ENCODE measurements at places on chromosomes 16 and 17.

GRCh38 chr16:76976756-76977155 lies 214.2 kb upstream of the MON1B start:
- no peak for DNase-seq

- peak; percentile 44 for DNase-seq
Measured at GRCh38 chr17:38870259-38871165, 654 bp downstream of the LASP1 start.

- DNase-seq = no peak
Measured at GRCh38 chr17:62625870-62626200, 1.6 kb upstream of the MRC2 start.

- DNase-seq = no peak
Measured at GRCh38 chr16:22191532-22192260, 14.4 kb upstream of the EEF2K start.

- no peak for DNase-seq
Measured at GRCh38 chr17:49745175-49746139, 18.5 kb downstream of the FAM117A start.

DNA sequence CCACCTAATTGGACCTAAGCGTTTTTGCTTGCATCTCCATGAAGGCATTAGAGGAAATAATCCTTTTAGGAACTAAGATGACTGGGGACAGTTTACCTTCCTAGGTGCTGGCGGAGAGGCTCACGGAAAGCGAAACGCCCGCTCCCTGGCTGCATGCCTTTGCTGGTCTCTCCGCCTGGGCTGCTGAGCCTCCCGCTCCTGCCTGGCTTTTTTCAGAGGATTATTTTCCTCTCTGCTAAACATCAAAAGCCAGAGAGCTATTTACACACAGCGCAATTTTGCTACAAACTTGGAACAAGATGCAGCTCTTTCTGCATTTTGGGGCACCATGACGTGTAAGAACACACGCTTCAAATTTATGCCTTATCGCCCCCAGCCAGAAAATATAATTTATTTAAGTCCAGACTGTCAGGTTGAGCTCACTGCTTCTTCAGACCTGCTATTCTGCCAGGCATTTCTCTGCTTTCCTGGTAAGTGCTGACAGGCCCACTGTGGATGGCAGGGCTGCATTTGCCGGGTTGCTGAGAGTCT lies 124.4 kb downstream of the SPACA3 start:
- no peak for DNase-seq

DNA sequence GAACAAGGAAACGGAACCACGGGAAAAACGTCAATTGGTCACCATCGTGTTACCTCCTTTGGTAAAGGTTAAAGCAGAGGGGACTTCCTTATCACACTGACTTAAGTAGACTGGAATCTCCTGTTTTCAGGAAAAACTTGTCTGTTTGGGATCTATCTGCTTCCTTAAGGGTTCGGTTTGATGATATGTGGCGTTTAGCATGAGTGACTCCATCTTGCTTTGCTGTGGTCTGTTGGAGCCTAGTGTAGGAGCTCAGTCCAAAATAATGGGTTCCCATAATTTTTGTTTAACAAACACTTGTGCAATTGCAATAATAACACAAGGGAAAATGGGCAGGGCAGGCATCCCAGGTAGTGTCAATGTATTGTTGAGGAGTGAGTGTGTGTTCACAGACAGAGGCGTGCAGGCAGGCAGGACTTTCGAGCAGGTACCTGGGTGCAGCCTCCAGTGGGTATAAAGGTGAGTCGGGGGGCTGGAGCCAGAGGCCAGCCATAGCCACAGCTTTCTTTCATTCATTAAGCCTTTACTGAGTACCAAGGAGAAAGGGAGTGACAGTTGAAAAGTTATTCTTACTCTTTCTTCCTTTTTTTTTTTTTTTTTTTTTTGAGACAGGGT lies 4.3 kb upstream of the ENGASE start:
- no peak for DNase-seq

DNA sequence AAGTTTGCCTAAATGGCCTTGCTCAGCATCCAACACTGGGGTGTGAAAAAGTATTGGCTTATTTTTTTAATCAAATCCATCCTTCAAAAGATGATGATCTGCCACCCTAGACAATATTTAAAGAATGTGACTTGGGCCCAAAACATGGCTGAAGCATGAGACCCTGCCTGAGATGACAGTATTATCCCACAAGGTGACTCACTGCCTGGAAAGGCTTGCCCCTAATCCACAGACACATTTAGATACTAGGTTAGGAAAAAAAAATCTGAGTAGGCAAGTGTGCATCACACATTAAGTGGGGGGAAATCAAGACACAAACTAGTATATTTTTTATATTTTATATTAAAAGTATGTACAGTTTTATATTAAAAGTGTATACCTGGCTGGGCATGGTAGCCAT lies 38.4 kb downstream of the TOM1L2 start:
- no peak for DNase-seq

DNA sequence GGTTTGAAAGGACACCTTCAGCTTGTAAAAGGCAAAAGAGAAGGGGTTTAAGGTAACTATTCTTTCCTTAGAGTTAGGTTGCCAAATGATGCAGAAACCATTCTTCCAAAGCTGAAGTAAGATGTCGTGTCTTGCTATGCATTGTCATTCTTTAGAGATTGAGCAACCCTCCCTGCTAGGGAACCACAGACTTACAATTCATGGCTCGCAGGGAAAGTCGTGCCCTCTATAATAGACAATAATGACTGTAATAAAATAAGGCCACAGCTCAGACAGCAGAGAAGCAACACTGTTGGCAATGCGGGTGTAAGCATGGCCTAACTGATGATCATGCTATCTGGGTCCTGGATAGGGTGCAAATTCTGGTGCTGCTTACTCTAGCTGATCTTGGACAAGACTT lies 129.6 kb upstream of the CDH13 start:
- no peak for DNase-seq

GRCh38 chr16:58530179-58530578 lies 14.9 kb downstream of the SETD6 start:
- no peak for DNase-seq

DNA sequence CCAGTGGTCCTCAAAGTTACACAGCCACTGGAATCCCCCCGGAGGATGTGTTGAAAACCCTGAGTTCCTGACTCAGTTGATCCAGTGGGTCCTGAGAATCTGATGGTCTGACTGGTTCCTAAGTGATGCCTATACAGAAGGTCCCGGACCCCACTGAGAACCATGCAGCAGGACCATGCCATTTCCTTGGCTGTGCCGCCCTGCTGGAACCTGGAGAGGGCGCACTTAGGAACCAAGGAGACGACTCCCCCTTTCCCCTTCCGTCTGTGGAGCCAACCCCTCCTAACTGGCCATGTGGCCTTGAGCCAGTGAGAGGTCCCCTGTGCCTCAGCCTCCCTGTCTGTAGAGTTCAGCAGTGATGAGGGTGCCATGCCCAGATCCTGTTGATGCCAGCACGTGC lies 22.0 kb downstream of the C16orf74 start:
- DNase-seq = no peak

GRCh38 chr17:29667969-29668368 lies 45.3 kb upstream of the CORO6 start:
- no peak for DNase-seq

DNA sequence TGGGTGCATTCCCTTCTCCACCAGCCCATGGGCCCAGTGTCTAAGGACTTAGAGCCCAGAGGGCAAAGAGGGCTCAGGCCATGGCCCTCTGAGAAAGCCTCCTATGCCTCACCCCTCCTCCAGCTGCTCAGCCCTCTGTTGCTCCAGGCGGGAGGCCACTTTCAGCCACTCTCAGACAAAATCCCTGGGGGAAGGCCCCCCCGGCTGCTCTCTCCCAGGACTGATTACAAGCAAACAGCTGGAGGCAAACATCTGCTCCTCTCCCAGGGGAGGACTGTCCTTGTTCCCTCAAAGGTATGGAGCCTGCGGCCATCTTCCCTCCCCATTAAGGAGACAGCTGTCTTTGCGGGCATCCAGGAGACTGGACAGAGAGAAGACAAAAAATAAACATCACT lies 54.9 kb upstream of the DLX4 start:
- DNase-seq = no peak

- no peak for DNase-seq
Measured at GRCh38 chr17:8698162-8698971, 46.3 kb downstream of the CCDC42 start.

GRCh38 chr16:74718140-74718539 lies 17.5 kb upstream of the MLKL start:
- DNase-seq = no peak

DNA sequence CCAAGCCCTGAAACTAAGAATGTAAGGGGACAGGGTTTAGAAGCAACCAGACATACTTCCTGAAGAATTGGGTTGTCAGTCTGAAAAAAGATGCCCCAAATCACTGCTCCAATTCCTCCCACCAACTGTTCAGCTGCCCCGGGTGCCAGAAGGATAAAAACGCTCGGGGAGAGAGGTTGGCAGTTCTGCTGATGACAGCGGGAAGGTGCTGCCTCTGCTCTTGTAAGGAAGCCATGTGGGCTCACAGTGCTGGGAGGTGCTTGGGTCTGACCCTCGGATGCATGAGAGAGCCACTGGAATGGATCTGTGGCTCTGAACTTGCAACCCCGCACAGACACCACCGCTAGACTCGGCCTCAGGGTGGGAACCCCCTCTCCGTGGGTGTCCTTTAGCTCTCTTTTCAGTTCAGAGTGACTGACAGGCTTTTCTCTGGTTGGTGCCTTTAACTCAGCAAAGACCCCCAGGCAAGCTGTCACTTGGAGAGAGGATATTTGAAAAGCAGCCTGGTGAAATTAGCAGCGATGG lies 364.8 kb upstream of the RBFOX1 start:
- DNase-seq = no peak

- DNase-seq = no peak
Measured at GRCh38 chr16:73058616-73059409, 10.9 kb upstream of the ZFHX3 start.

- DNase-seq = no peak
Measured at GRCh38 chr16:77871932-77872331, 83.6 kb downstream of the VAT1L start.

DNA sequence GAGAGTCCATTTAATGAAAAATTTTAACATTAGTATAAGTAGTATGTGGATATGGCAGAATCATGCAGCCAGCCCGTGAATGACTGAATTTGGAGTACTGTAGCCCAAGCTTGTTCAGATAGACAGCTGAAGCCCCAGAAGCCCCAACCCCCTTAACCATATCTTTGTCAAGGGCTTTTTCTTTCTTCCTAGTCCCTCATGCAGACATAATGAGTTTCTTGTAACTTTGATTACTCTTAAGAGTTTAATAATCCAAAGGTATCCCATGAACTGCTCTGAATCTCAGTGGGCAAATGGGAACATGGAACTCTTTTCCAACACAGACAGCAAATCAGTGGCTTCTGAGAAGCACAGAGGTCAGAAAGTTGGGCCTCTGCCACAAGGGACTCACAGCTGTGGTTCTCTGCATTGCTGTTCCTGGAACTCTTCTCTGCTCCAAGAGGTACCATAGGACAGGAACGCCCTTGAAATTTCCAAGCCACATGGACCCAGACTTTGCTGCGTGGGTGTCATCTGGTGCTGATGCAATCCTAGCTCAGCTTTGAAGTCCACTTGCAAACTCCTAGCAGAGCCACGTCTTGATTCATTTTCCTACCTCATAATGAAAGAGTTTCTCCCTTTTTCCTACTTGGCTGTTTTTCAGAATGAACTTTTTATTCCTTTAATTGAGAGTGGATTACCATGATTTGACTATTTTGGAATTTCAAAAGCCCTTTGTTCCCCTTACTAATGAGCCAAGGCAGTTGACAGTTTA lies 18.1 kb downstream of the LYRM1 start:
- no peak for DNase-seq

DNA sequence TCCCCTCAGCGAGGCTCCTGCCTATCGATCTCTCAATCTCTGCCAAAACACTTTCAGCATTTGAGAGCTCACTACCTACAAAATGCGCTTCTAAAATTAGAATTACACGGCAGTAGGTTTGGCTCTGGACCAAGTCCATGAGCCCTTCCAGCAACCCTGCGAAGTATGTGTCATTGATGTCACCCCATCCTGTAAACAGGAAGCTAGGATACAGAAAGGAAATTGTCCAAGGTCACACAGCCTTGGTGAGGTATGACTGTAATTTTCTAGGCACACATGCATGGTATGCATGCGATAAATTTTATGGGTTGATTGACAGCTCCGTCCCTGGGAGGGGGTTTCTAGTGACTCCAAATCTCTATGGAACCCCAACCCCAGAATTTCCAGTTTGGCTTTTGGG lies 330.3 kb upstream of the CDH5 start:
- DNase-seq = no peak

GRCh38 chr16:50396761-50397535 lies 28.2 kb upstream of the BRD7 start:
- DNase-seq = no peak

DNA sequence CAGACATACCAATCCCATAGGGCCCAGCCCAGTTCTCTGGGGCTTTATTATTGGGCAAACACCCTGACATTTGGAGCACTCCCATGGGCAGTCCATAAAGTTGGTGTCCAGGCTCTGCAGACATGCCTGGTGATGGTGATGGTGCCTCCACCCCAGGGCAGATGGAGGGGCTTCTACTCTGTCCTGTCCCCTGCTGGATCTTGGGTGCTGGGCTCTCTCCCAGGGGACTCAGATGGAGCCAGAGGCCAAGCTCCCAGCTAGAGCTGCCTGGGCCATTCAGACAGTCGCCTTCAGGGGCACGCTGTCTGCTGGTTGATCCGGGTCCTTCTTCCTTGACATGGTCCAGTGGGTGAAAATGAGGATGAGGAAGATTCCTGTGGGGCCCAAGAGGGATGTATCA lies 10.6 kb downstream of the CDH16 start:
- DNase-seq = no peak

- no peak for DNase-seq
Measured at GRCh38 chr16:80440667-80441066, 100.1 kb upstream of the DYNLRB2 start.

DNA sequence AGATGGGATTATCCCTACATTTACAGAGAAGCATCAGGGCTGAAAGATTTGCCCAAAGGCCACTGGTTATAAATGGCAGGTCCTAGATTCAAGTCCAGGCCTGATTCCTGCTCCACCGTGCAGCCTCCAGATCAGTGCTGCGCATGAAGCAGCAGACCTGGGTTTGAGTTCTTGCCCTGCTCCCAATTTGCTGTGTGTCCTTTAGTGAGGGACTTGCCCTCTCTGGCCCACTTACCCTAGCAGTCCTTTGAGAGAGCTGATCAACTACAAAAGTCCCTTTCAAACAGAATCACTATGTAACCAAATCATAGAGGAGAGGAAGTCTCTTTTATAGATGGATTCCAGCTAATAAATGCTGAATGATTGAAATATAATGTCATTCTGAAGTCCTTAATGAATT lies 200.4 kb downstream of the RAB11FIP4 start:
- DNase-seq = no peak

- DNase-seq = no peak
Measured at GRCh38 chr17:14245629-14246028, 9.0 kb upstream of the CDRT15 start.

DNA sequence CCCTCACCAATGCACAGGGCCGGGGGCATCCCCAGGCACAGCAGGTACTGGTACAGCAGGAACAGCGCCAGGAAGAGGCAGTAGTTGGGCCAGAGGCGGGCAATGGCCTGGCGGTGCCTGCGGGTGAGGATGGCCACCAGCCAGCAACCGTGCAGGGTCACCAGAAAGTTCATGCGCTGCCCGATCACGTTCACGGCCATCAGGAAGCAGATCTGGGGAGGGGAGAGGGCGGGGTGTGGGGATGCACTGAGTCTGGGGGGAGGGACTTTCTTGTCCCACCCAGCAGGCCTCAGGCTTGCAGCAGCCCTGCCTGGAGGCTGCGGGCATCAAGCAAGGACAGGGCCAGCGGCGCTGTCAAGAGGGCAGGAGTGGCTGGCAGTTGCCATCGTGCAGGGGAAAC lies 25.4 kb downstream of the CTU2 start:
- DNase-seq = no peak

Data from stimulated activated CD8-positive, alpha-beta memory T cell treated with anti-CD3 and anti-CD28 coated beads, Interleukin-4, amount 100 ng/mL, for 1 hour (primary cell).